ENCODE measurements at places on chromosomes 4 and X. TPM values are rescaled to one million over a fixed set of nuclear protein-coding genes. Genes with fewer than 3 reads are reported as not detected.

DNA sequence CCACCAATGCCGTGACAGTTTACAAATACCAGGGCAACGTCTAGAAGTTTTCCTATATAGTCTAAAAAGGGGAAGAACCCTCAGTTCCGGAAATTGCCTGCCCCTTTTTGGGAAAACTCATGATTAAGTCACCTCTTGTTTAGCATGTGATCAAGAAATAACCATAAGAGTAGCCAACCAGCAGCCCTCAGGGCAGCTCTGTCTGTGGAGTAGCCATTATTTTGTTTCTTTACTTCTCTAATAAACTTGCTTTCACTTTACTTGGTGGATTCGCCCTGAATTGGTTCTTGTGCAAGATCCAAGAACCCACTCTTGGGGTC lies 20.0 kb upstream of the HOPX start:
- DNase-seq, result no peak

GRCh38 chr4:85430697-85431096 lies 44.3 kb upstream of the ARHGAP24 start:
- no peak for DNase-seq

GRCh38 chr4:93731456-93731855 lies 97.1 kb upstream of the ATOH1 start:
- no peak for DNase-seq

- no peak for DNase-seq
Measured at GRCh38 chr4:144902614-144903013, 195.4 kb downstream of the ANAPC10 start.

DNA sequence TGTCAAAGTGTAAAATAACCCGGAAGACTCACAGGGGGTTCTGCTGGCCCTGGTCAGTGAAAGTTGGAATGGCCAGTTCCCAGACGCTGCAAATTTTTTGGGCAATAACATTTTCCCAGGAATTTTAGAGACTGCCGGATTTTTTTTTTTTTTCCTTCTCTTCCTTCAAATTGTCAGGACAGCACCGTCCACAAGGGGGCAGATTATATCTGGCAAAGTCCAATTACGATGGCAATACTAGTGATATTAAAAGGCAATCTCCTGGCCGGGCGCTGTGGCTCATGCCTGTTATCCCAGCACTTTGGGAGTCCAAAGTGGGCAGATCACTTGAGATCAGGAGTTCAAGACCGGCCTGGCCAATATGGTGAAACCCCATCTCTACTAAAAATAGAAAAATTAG lies 20.5 kb downstream of the SLC25A5 start:
- no peak for DNase-seq

DNA sequence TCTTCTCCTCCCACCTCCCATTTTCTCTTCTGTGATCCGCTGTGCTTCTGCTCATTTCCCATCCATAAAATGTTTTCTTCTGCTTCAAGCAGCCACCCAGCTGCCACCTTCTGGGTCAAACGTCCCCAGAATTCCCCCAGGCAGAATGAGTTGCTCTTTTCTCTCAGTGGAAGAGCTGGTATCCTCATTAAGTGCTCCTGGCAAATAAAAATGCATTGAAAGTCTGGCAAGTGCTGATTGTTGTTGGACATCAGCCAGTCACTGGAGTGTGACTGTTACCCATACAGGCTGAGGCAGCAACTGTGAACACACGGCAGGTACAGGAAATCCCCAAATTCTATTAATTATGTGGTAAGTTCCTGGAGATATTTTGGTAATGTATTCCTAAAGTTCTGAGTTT lies 52.6 kb downstream of the LIMCH1 start:
- DNase-seq, result peak; percentile 29

DNA sequence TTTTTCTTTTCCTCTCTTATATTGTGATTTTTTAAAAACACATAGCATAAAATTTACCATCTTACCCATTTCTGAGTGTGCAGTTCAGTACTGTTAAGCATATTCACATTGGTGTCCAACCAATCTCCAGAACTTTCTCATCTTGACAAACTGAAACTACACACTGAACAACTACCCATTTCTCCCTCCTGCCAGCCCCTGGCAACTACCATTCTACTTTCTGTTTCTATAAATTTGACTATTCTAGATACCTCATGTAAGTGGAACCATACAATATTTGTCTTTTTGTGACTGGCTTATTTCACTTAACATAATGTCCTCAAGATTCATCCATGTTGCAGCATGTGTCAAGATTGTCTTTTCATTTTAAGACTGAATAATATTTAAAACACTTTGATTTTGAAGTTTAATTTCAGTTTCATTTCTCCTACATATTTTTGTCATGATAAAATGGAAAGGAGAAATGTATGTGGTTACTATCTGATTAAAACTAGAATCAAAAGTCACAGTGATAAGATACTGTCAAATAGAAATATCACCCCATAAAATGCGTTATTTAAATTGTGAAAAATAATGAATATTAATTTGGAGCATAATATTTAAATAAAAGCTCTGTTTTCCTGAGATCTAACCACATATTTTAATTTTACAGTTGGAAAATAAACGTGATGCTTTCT lies 122.8 kb downstream of the DIPK2B start:
- no peak for DNase-seq

DNA sequence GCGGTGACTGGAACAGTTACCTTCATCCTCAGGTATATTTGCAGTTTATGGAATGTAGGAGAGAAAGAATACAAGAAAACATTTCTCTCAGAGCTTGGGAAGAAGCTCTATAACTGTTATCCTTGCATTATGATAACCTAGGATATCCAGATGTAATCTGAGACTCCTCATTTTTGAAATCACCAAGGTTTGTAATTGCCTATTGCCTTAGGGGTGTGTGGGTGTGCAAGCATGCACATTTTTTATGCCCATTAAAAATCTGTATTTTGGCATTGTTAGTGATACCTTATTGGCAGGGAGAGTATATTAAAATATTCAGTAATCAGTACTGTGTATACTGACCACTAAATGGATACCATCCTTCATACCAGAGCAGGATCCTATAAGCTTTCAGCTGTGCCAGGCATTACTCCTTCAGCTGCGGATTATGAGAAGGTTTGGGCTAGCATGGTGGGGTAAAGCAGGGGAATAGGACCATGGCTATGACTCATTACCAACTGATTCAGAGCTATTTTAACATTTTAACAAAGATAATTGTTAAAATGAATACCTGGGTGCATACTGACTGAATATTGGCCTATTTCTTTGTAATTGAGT lies 8.3 kb downstream of the SEC24B start:
- DNase-seq, result no peak

DNA sequence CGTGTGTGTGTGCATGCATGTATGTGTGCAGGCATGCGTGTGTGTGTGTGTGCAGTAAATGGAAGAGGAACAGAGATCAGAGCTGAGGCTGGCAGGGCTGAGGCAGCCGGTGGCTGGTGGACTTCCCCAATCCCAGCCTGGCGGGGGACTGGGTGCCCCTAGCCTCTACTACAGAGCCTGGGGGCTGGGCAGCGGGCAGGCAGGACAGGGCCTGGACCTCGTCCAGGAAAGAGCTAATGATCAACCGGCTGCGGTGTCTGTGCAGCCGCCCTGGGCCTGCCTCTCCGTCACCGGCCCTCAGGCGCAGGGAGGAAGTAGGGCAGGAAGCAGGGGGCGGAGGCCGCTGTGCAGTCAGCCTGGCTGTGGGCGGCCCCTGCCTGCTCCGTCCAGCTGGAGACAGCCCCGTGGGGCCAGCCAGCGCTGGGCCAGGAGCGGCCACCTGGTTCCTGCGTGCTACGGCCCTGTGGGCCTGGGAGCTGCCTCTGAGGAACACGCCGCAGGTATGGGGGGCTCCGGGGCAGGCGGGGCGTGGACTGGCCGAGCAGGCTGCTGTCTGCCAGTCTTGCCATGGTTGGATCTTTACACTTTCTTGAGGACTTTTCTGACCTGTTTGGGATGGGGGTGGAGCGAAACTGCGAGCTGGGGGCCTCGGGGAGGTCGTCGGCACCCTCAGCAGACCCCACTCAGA lies at the start of gene SH3TC1:
Gene SH3TC1, plus strand, starts transcription at position 385 of the 688 bp plus-strand sequence. CDS start 5,905 bp downstream, outside the sequence.
- DNase-seq, result peak; percentile 91

GRCh38 chr4:138320030-138320429 lies 77.9 kb upstream of the SLC7A11 start:
- DNase-seq, result no peak

DNA sequence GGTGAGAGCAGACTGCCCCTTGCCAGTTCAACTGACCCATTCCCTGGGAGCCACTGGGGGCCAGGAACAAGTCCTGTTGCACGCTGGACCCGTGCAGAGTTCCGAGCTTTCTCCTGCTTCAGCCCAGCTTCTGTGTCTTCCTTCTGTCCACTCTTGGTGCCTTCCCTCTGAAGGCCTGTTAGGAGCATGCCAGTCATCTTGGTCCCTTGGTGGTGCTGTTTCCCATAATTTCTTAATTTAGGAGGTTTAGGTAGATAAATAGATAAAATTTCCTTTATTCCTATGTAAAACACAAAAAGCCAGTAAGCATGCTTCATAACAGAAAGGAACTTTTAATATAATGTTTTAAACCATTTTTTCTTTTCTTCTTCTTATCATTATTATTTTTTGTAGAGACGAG lies 672.7 kb downstream of the CCSER1 start:
- no peak for DNase-seq

DNA sequence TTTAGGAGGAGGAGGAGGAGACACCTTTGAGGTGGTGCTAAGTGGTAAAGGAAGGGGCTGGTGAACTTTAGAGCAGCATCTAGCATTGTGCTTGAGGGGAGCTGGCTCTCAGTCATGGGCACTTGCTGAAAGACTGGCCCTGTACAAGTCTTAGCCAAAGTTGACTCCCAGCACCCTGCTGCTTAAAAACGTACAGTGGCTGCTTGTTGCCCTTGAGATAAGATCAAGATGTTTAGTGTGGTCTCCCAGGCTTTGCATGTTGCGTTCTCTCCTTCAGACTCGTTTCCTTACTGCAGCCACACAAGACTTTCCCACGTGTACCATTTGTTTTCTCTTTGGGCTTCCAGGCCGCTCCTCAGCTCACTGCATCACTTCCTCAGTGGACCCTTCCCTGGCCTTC lies 1.8 kb downstream of the MED28 start:
- DNase-seq, result no peak

GRCh38 chrX:20373063-20373462 lies 106.4 kb upstream of the RPS6KA3 start:
- no peak for DNase-seq

- DNase-seq, result no peak
Measured at GRCh38 chr4:39227906-39228305, 45.6 kb downstream of the WDR19 start.

- DNase-seq, result no peak
Measured at GRCh38 chrX:125266153-125266660, 53.5 kb upstream of the TEX13C start.

DNA sequence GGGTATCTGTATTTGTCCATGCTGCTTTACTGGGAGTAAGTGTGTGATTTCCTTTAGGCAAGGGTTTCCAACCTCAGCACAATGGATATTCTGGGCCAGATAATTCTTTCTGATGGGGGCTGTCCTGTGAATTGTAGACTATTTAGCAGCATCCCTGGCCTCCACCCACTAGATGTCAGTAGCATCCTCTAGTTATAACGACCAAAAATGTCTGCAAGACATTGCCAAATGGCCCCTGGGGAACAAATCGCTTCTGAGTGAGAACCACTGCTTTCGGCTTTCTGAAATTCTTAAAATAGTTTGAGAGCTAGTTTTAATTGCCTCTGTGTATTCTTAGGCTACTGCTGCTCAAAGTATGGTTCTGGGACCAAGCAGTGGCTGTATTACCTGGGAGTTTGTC lies 81.2 kb upstream of the GPM6B start:
- DNase-seq, result peak; percentile 32

DNA sequence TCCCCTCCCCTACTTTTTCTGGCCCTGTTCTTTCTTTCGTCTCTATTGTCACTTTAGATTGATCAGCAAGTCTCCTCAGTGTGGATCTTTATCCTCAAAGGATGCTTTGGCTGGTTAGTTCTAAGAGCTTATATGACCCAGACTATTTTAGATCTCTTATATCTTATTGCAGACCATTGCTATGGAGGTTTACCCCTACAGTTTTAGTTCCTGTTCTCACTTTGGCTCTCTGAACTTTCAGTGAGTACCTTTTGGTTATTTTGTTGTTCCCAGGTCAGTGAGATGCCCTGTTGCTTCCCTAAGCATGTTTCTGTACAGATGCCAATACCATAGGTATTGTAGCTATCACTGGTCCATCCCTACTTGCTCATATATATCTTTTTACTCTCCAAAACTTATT lies 24.0 kb upstream of the MED14 start:
- DNase-seq, result no peak

GRCh38 chr4:7839856-7840255 lies 99.8 kb downstream of the AFAP1 start:
- no peak for DNase-seq

DNA sequence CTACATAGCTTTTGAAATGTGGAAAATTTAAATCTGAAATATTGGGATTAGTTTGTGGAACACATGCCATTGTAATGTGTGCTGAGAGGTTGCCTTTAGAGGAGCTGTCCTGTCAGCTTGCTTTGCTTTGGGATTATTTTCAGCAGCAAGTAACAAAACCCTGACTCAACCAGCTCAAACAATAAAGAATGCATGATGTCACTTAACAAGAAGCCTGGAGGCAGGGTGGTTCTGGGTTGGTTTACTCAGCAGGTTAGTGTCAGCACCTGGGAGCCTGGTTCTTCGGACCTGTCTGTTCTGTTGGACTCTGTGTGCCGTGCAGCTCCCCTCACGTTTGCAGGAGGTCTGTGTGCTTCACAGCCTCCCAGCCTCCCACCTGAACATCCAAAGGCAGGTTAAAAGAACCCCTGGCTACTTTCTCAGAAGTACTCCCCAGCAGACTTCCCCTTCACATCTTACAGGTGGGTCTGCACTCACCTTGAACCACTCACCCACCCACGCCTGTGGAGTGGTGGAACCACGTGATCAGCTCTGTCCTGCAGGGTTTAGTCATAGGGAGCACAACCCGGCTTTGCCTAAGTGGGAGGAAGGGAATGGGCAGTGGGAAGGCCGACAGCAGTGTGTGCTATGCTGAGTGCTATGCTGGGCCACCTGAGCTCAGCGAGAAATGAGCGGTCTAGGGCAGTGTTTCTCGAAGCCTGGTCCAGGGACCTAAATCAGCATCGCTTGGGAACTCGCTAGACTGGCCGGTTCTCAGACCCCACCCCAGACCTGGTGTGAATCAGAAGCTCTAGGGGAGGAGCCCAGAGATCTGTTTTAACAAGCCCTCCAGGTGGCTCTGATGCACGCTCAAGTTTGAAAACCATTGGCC lies 20.4 kb downstream of the TMEM131L start:
- DNase-seq, result no peak

- DNase-seq, result no peak
Measured at GRCh38 chr4:76639288-76639687, 204.3 kb downstream of the SHROOM3 start.

DNA sequence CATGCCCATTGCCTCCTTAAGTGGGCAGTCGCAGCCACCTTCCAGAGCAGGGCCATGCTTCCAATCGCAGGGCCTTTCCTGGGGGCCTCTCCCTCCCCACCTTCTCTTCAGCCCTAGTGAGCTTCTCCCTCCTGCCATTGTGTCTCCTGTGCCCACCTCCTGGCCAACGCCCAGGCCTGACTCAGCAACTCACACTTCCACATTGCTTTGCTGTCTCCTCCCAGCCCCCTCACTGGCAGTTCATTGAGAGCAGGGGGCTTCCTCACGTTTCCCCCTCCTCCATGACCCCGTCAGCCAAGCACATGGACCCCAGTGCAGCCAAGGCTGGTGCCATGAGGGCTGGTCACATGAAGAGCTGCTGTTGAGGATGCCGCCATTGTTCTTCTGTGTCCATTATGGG lies 25.9 kb downstream of the HTRA3 start:
- peak; percentile 13 for DNase-seq

Gene CT45A10
- total RNA-seq, result not detected

Gene SSX4
- not detected for total RNA-seq

Gene PCDH18
- total RNA-seq, result 21.1 TPM

Gene CDX4
- not detected for total RNA-seq

Gene TMEM156
- not detected for total RNA-seq

Gene MAGEC3
- not detected for total RNA-seq

Gene CLDN2
- 0.18 TPM for total RNA-seq

Gene RTL5
- total RNA-seq, result 2.7 TPM

Gene PCYT1B
- total RNA-seq, result 2.8 TPM

Gene PHEX
- 0.29 TPM for total RNA-seq

Gene TRAM1L1
- total RNA-seq, result 0.91 TPM

Measured in left cardiac atrium (tissue), 4 donors.